ENCODE measurements at places on chromosomes 7 and 10. TPM values are rescaled to one million over a fixed set of nuclear protein-coding genes. Genes with fewer than 3 reads are reported as not detected.

GRCh38 chr7:7496311-7496710 lies 39.4 kb downstream of the COL28A1 start:
- H3K4me3 ChIP-seq: no peak overlapping the region
- DNase-seq: no peak
- H3K4me1 ChIP-seq: no peaks in the 10 kb centered on the region

DNA sequence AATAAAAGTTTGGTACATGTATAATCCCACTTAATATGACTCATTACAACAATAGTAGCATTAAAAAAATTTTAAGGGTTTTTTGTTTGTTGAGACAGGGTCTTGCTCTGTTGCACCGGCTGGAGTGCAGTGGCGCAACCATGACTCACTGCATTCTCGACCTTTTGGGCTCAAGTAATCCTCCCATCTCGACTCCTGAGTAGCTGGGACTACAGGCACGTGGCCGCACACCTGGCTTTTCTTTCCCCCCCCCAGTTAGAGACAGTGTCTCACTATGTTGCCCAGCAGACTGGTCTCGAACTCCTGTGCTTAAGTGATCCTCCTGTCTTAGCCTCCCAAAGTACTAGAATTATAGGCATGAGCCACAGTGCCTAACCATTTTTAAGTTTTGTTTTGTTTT lies 40.7 kb downstream of the KMT2C start:
- H3K4me3 ChIP-seq: no peak overlapping the region
- H3K27me3 ChIP-seq: no peaks in the 10 kb centered on the region
- no peaks in the 10 kb centered on the region for H3K36me3 ChIP-seq
- no peak overlapping the region for H3K27ac ChIP-seq
- no peaks in the 10 kb centered on the region for H3K4me1 ChIP-seq

GRCh38 chr10:50508315-50509051 lies 115.3 kb downstream of the SGMS1 start:
- H3K27me3 ChIP-seq: no peaks in the 10 kb centered on the region
- no peak overlapping the region for H3K4me3 ChIP-seq
- H3K27ac ChIP-seq: no peak overlapping the region

The MRPS33 gene
- total RNA-seq: 58.3 TPM

The FGFBP3 gene
- 49.0 TPM for total RNA-seq

- no peaks in the 10 kb centered on the region for H3K4me1 ChIP-seq
- H3K27ac ChIP-seq: no peak overlapping the region
- no peak overlapping the region for H3K4me3 ChIP-seq
- no peaks in the 10 kb centered on the region for H3K36me3 ChIP-seq
Measured at GRCh38 chr10:87593702-87594101, 66.0 kb upstream of the PAPSS2 start.

The FIGNL1 gene
- total RNA-seq: 13.8 TPM

- no peaks in the 10 kb centered on the region for H3K4me1 ChIP-seq
- DNase-seq: peak; percentile 69
- H3K27me3 ChIP-seq: no peaks in the 10 kb centered on the region
- H3K4me3 ChIP-seq: no peak overlapping the region
- H3K36me3 ChIP-seq: peaks cover 6% of the 10 kb centered on the region
Measured at GRCh38 chr10:13414855-13415254, 66.8 kb upstream of the SEPHS1 start.

DNA sequence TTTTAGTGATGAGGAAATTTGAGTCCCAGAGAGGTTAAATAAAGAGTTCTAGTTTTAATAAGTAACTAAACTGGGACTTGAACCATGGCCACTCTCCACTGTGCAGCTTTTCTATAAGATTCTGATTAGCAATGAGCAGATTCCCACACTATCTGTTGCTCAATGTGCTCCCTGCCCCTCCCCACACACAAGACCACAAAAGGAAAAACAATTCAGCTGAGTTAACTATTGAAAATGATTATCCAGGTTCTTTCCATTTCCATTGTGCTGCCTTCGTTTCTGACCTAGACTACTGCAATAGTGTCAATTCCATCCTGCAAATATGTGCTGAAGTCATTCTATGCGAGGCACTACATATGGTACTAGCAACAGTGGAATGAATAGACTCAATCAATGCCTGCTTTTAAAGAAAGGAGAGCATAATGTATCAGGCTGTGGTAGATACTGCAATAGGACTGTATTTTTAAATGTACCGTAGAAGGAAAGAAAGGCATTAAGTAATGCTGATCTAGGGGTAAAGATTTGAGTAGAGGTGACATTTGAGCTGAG lies 97.0 kb downstream of the SEMA3C start:
- DNase-seq: no peak
- no peaks in the 10 kb centered on the region for H3K27me3 ChIP-seq
- no peak overlapping the region for H3K27ac ChIP-seq
- no peaks in the 10 kb centered on the region for H3K4me1 ChIP-seq

DNA sequence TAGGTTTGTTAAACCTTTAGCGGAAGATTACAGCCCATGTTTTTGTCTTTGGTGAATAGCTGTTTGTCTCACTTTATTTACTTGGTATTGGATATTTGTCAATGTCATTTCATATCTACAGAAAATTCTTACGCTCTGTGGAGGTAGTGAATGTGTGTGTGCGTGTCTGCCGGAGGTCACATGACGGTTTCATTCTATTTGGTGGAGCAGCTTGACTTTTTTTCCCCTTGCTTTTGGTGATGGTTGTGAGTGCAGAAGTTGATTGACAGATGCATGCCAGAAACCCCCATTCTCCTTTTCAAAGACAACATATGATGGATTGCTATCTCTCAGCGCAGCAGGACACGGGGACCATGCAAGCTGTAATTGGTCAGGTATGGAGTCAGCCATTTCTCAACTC lies at the start of gene POU6F2:
TSS of gene POU6F2 (plus strand) at position 225 of the 400 bp plus-strand sequence. CDS start at position 270, 45 bp downstream.
- no peak within 1 kb of the TSS for H3K27ac ChIP-seq
- H3K27me3 ChIP-seq: no peaks in the 10 kb centered on the region
- no peak for DNase-seq
- peaks cover 2% of the 10 kb centered on the region for H3K4me1 ChIP-seq

- no peak overlapping the region for H3K27ac ChIP-seq
- no peaks in the 10 kb centered on the region for H3K36me3 ChIP-seq
- H3K4me1 ChIP-seq: no peaks in the 10 kb centered on the region
Measured at GRCh38 chr10:71434760-71435394, 38.2 kb downstream of the CDH23 start.

DNA sequence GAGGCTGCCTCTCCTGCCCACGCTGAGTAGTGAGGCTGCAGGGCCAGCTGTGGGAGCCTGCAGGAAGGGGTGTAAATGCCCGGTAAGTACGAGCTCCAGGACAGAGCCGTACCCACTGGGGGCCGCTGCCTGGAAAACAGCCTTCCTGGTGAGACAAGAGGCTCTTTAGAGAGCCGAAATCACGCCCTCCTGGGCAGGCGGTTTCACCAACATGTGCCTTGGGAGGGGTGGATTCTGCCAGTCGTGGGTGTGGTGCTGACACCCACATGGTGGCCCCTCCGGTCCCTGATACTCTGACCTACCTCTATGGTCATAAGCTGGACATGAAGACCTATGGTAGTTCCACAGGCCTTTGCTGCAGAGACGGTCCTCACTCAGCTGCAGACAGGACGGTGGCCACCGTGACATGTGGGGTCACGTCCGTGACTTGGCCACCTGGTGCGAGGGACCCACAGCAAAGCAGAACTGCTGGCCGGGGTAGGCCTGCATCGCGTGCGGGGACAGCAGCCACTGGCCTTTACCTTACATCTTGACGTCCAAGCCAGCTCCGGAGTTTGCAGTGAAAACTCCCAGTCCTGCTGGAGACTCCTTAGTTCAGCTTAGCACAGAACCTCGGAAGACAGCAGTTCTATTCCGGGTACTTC lies 46.9 kb downstream of the PITRM1 start:
- H3K36me3 ChIP-seq: peaks cover 79% of the 10 kb centered on the region
- H3K4me3 ChIP-seq: no peak overlapping the region
- H3K4me1 ChIP-seq: no peaks in the 10 kb centered on the region
- H3K27ac ChIP-seq: no peak overlapping the region
- DNase-seq: no peak
- H3K27me3 ChIP-seq: no peaks in the 10 kb centered on the region

DNA sequence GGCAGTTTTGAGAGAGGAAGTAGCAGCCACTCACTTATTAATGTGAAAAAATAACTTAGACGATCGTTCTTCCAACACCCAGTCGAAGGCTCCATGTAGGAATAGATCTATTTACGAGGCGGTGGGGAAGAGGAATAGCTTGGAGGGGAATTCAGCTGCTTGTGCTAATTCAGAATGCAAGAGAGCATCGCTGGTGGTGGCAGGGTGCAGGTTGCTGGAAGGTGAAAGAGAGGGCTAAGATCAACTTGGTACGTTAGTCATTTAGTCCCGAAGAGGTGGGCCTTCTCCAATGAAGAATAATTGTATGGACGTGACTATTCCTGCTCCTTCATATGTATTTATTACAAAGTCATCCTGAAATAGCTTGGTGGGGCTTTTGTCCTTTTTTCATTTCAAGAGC lies 98.5 kb downstream of the SEC23IP start:
- no peaks in the 10 kb centered on the region for H3K36me3 ChIP-seq
- DNase-seq: no peak
- no peak overlapping the region for H3K4me3 ChIP-seq
- no peaks in the 10 kb centered on the region for H3K4me1 ChIP-seq
- H3K27ac ChIP-seq: no peak overlapping the region
- H3K27me3 ChIP-seq: no peaks in the 10 kb centered on the region

DNA sequence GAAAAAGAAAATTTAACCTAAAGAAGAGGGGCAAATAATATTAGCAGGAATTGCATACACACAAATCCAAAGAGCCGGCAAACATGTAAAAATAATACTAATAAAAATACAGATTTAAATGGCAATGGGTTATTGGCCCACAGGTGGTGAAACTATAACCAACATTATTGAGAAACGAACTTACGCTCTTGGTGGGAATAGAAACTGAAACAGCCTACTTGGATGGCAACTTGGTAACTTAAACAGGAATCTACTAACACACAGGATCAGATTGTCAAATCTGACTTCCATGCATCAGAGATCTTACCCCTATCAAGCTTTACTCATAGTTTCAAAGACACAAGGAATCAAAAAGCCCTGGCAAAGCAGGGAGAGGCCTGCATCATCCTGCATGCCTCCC lies 66.5 kb downstream of the ANLN start:
- H3K27me3 ChIP-seq: no peaks in the 10 kb centered on the region
- H3K4me3 ChIP-seq: no peak overlapping the region
- no peaks in the 10 kb centered on the region for H3K4me1 ChIP-seq
- no peak overlapping the region for H3K27ac ChIP-seq

DNA sequence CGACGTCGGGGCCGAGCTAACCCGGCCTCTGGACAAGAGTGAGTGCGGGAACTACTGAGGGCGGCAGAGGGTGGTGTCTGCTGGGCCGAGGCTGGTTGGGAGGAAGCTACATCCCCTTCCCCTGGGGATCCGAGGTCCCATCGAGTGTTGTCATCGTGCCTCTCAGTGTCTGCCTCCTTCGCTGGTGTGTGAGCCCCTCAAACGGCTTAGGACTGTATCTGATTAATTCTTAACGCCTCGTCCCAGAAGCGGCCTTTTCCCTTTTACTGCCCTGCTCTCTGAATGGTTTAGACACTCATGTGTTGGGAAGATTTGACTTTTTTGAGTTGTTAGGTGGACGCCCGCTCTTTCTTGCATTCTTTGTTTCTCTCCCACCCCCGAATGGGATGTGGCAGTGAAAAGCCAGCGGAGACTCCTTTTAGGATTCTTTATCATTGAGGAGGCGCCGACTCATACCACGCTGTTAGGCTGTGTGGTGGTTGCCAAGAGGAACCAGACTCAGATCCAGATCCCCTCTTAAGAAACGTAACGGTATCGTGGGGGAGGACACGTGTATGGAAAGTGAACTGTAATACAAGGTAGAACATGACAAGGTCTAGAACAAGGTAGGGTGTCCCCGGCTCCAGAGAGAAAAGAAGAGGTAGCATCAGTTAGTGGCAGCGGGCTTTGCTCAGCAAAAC lies 631 bp downstream of the SUPV3L1 start:
- no peaks in the 10 kb centered on the region for H3K27me3 ChIP-seq
- DNase-seq: no peak
- H3K36me3 ChIP-seq: peaks cover 10% of the 10 kb centered on the region
- H3K4me1 ChIP-seq: no peaks in the 10 kb centered on the region
- H3K4me3 ChIP-seq: peak overlapping the region; percentile 97

- no peaks in the 10 kb centered on the region for H3K4me1 ChIP-seq
- no peaks in the 10 kb centered on the region for H3K27me3 ChIP-seq
- no peak for DNase-seq
- H3K36me3 ChIP-seq: peaks cover 15% of the 10 kb centered on the region
- no peak overlapping the region for H3K27ac ChIP-seq
Measured at GRCh38 chr10:9342885-9343570, 1288.5 kb downstream of the GATA3 start.

DNA sequence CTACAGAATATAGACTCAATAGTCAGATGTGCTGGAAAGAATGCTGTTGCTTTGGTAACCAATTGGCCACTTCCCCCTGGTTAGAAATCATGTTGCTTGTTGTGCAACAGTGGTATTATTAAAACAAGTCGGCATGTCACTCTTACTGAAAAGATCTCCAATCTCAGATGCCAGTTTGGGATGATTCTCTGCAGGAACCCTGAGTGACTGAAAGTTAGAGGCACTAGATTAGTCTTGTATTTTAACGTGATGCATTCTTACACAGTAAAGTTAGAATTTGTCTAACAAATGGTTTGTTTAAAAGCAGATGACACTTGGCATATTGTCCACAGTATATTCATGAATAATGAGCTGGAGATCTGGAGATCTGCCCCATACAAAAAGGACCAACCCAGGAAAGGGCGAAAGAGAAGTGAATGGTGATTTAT lies 287.6 kb downstream of the TWIST1 start:
- H3K4me1 ChIP-seq: no peaks in the 10 kb centered on the region
- no peaks in the 10 kb centered on the region for H3K36me3 ChIP-seq
- H3K27me3 ChIP-seq: no peaks in the 10 kb centered on the region
- H3K27ac ChIP-seq: no peak overlapping the region
- H3K4me3 ChIP-seq: no peak overlapping the region
- DNase-seq: no peak
